ENCODE measurements at places on chromosomes 13 and 19. TPM values are rescaled to one million over a fixed set of nuclear protein-coding genes. Genes with fewer than 3 reads are reported as not detected.
A peak's percentile ranks its signal among the peaks of the same experiment; 100 is the strongest.

DNA sequence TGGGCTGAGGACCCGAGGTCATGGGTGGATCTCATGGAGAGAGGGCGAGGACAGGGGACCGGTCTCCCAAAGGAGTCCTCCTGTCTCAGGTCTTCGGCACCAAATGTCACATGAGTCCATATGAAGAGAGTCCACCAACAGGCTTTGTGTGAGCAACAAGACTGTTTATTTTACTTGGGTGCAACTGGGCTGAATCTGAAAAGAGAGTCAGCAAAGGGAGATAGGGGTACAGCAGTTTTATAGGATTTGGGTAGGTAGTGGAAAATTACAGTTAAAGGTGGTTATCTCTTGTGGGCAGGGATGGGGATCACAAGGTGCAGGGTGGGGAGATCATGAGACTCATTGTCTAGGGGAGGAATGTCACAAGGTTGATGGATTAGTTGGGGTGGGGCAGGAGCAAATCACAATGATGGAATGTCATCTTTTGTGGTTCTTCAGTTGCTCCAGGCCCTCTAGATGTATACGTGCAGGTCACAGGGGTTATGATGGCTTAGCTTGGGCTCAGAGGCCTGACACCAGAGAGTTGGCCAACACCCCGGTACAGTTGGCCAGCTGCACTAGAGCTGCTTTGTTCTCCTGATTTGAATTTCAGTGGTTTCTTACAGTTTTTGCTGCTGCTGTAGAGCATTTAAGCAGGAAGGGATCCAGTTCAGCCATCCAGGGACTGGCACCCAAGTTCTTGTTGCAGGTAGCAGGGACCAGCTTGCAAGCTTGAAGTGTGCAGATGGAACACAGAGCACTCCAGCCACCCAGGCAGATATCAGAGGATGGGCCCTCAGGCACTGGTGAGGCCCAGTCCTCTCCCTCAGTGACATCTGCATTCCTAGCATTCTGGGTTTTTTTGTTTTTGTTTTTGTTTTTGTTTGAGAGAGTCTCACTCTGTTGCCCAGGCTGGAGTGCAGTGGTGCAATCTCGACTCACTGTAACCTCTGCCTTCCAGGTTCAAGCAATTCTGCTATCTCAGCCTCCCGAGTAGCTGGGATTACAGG lies 26.4 kb upstream of the IGFL1 start:
- DNase-seq, result no peak

DNA sequence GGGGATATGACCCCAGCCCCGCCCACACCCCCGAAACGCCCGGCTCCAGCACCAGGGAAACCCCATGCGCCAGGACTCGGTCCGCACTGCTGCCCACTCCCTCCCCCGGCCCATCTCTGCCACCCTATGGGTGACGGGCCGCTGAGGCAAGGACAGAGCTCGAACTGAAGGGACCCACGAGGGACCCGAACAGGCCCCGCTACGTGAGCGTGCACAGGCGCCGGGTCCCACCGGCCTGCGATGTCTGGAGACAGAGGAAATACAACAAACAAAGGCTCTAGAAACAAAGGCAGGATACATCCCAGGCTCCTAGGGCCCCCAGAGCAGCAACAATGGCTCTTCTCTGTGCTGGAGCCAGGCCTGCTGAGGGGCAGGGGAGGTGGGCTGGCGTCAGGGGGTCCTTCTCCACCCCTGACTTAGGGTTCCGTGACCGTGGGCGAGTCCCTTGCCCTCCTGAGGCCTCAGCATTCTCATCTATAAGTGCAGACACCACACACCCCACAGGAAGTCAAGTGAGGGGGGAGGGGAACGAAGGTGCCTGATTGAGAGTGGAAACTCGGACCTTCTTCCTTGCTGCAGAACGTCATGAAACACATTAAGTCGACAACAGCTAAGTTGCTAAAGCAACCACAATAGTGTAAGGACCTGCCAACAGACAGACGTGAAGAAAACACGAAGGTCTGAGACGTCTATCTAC lies 3.1 kb downstream of the ABHD17A start:
- DNase-seq, result peak; percentile 80

DNA sequence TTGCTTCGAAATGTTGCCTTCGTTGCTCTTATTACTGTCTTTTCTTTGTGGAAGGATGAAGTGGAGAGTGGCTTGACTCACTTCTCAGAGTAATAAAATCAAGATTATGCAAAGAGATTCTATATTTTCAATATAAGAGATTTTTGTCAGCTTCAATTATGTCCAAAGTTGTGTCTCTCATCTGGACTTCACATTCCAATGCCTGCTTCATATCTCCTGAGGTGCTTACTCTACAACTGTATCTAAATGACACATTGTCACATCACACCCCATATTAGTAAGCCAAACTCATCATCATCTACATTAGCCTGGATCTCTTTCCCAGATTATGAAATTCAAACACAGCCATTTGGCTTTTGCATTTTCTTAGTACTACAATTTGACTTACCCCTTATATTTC lies 409.4 kb downstream of the DACH1 start:
- no peak for DNase-seq

ARGLU1 gene
- 179 TPM for total RNA-seq

DNA sequence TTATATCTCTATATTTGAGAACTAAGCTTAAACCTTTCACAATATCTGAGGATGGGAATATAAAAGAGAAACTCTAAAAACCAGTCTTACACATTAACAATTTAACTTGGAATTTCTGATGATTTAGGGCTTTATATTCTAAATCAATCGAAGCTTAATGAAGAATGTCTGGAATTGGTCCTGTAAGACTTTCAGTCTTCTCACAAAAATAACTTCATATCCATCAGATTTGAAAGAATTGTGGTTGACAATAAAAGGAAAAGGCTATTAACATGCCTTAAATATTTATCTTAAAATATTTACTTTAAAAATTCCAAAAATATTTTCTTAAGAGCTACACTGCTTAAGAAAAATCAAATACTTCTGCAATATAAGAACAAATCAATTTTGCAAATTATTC lies 27.3 kb downstream of the MYCBP2 start:
- DNase-seq, result no peak

- DNase-seq, result no peak
Observed at GRCh38 chr19:18746401-18747325, 44.4 kb downstream of the COMP start.

GRCh38 chr19:14678199-14678598 lies 3.6 kb upstream of the ADGRE3 start:
- DNase-seq, result no peak

DNA sequence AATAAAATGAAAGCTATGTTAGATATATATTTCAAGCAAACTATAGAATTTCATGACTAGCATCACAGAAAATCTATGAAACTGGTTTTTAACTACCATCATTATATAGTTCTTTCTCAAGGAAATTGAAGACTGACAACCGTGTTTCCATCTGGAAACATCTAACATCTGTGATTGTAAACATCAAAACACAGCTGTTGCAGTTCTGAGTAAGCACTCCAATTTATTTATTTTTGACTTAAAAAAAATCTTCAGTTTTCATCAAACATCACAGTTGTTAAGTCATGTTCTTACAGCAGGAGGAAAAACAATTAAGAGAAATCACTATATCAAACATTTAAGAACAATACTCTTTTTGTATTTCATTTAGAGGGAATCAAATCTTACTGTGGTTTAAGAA lies 1653.0 kb upstream of the MIR17HG start:
- DNase-seq, result no peak

GRCh38 chr13:44974056-44974793 lies 15.0 kb downstream of the NUFIP1 start:
- DNase-seq, result no peak

- peak; percentile 83 for DNase-seq
Observed at GRCh38 chr19:47391510-47392223, 27.7 kb downstream of the MEIS3 start.

REXO1 gene
- 90.7 TPM for total RNA-seq

DNA sequence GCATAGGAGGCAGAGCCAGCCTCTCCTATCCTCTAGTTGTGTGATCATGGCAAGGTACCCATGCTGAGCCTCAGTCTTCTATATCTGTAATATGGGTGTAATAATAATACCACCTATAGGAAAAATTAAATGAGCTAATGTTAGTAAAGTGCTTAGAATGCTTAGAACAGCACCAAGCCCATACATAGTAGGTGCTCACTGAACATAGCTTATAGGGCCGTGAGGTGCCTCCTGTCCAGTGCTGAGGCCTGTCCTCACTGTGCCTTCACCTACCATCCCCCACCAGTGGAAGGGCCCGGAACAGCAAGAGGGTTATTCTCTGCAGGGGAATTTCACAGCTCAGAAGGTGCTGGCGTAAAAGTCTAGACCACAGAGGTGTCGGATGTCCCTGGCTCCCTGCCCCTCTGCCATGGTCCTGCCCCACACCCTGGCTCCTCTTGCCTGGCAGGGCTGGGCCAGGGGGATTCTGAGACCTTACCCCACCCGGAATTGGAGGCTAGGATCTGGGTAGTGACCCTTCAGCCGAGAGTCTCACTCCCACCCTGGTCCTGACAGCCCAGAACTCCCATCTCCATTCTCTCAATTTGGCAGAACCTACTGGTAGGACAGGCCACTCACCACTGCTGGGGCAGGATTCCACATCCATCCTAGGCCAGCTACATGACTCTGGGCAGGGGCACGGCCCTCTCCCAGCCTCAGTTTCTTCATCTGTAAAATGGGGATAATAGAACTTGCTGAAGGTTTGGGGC lies 2.2 kb upstream of the SCN1B start:
- DNase-seq, result peak; percentile 32

DNA sequence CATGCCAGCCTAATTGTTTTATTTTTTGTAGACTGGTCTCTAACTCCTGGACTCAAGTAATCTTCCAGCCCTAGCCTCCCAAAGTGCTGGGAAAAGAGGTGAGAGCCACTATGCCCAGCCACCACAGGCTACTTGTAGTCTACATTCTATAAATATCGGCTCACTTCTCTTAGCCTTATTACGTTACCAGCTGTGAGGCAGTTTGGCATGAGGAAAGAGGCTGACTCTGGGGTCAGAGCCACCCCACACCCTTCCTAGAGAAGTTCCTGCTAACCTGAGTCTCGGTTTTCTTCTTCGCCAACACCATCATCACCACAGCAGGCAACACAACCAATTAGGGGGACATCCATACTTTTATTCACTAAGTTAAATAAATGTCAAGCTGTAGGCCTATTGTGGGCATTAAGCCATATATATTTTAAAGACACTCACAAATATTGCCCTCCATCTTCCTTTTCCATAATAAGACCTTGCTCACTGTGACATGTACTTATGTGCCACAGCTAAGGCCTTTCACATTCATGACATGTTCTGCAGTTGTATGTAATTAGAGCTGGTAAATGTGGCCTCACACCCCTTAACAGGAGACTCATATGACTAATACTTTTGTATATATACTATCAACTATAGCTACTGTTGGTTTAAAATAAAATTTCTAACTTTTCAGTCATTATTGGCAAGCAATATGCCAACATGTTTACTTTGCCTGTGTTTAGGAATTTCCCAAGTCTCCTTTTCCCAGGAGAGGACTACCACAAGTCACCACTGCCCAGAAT lies 5.7 kb downstream of the SLC25A30 start:
- DNase-seq, result no peak

DNA sequence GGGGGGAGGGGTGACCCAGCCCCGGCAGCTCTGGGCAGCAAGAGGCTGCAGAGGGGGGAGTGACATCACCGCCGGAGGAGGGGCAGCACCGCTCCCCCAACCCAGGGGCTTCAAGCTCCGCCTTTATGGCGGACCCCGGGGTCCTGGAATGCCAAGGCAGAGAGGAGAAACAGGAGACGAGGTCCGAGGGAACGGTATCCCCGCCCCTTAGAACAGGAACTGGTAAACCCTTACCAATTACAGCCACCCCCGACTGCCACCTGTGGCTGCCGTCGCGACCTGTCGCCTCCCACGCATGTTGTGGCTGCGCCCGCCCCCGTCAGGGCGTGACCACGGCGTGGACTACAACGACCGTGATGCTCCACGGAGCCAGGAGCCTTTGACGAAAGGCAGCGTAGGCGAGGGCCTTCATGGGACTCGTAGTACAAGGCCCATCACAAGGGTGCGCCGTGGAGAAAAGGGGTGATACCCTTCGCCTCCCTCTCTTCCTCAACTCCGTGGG lies 4.1 kb upstream of the KCNC3 start:
- peak; percentile 93 for DNase-seq

UGGT2 gene
- 1.3 TPM for total RNA-seq

F10 gene
- not detected for total RNA-seq

NANOS3 gene
- total RNA-seq, result 3.0 TPM

SLITRK5 gene
- 0.10 TPM for total RNA-seq

- no peak for DNase-seq
Observed at GRCh38 chr19:3233116-3233515, 8.7 kb downstream of the CELF5 start.

DNA sequence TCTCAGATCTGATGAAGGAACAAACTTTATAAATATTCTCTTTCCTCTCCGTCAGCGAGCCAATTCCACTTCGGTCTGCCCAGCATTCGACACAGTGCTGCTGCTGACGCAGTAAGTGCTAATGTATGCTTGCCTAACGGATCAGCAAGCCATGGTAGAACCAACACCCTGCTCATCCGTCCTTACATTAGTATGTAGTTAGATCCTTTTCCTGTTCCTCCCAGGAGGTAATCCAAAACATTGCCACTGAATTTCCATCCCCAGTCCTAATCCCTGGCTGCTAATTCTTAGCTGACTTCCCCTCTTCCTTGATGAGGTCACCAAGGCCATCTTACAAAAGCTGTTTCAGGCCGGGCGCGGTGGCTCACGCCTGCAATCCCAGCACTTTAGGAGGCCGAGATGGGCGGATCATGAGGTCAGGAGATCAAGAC lies 88.0 kb downstream of the STARD13 start:
- DNase-seq, result no peak

PSPN gene
- 1.1 TPM for total RNA-seq

LRRC4B gene
- not detected for total RNA-seq

- no peak for DNase-seq
Observed at GRCh38 chr19:30471441-30471840, 99.3 kb downstream of the ZNF536 start.

GRCh38 chr13:110396913-110397381 lies 89.9 kb downstream of the COL4A2 start:
- DNase-seq, result no peak
